ENCODE measurements at places on chromosomes 1 and 21.

- no peak for DNase-seq
Observed at GRCh38 chr1:101059945-101060542, 34.5 kb upstream of the DPH5 start.

DNA sequence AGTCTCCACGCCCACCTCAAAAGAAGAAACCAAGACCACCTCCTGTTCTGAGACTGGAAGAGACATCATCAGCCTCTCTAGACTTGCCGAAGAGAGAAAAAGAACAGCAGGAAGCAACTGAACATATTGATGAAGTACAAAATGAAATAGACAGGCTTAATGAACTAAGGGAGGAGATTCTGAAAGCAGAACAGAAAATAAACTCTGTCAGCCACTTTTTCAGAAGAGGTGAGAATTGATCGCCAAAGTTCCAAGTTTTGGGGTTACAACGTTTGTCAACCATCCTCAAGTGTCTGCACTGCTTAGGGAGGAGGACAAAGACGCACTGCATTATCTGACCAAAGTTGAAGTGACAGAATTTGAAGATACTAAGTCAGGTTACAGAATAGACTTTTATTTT lies 45.6 kb downstream of the ABL2 start:
- DNase-seq = no peak

DNA sequence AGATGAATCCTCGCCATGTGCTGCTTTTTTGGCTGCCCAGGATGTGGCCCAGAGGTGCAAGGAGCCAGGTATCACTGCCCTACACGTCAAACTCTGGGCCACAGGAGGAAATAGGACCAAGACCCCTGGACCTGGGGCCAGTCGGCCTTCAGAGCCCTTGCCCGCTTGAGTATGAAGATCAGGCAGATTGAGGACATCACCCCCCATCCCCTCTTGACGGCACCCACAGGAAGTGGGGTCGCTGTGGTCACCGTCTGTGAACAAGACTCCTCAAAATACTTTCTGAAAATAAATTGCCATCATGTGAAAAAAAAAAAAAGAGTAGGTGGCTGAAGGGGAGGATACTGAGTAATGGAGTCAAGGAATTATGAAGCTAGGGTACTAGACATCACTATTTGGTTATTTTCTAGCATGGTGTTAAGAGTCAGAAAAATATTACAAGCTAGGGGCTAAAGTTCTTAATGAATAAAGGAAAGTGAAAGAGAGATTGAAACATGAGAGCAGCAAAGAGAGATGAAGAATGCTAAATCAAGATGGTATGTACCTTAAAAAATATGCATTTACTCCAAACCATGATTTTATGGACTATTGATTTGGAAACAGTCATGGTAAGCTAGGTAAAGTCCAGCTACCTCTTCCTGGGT lies 84.9 kb downstream of the CLEC20A start:
- DNase-seq = no peak

DNA sequence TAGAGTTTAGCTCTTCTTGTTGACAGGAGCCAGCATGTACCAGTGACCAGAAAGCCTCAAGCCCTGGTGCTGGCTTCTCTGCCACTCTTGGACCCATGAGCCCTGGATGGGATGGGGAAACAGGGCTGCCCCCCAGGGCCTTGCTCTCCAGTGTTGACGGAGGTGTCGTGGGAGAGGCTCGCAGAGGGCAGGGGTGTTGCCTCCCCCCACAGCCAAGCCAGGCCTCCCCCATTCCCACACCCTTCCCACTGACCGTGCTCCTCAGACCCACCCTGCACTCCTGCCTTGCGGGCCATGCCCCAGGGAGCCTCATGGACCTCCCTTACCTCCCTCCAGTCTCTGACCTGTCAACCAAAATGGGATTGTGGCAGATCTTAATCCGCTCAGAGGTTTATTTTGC lies 123.8 kb upstream of the COL6A1 start:
- DNase-seq = no peak

GRCh38 chr21:44758781-44759627 lies 42.6 kb downstream of the UBE2G2 start:
- DNase-seq = no peak

DNA sequence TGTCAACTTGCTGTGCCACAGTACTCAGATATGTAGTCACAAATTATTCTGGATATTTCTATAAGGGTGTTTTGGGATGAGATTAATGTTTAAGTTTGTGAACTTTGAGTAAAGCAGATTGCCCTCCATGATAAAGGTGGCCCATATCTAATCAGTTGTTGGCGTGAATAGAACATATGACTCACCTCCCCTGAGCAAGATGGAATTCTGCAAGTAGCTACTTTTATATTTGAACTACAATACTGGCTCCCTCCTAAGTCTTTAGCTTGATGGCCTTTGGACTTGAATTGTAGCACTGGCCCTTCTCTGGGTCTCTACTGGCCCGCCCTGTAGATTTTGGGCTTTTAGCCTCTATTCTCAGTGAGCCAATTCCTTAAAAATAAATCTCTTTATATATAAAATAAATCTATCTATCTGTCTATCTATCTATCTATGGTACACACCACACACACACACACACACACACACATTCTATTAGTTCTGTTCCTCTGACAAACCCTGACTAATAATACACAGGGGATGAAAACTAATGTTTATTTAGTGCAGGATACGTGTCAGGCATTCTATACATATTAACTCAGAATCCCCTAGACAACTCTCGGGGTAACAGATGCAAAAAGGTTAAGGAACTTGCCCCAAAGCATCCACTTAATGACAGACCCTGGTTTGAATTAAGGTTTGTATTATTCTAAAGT lies 37.9 kb upstream of the PDC start:
- no peak for DNase-seq

DNA sequence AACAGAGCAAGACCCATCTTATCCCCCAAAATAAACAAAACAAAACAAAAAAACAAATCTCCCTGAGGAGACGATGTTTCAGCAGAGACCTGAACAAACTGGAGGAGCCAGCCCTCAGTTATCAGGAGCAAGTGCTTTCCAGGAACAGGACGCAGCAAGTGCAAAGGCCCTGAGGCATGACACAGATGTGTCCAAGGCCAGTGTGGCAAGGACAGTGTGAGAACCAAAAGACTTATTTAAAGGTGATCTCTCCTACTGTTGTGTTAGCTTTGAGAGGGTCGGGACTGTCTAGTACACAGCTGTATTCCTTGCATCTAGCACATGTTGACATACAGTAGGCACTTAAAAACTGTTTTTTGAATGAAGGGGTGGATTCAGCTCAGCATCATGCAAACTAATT lies 48.0 kb downstream of the FOXD2 start:
- DNase-seq = no peak

DNA sequence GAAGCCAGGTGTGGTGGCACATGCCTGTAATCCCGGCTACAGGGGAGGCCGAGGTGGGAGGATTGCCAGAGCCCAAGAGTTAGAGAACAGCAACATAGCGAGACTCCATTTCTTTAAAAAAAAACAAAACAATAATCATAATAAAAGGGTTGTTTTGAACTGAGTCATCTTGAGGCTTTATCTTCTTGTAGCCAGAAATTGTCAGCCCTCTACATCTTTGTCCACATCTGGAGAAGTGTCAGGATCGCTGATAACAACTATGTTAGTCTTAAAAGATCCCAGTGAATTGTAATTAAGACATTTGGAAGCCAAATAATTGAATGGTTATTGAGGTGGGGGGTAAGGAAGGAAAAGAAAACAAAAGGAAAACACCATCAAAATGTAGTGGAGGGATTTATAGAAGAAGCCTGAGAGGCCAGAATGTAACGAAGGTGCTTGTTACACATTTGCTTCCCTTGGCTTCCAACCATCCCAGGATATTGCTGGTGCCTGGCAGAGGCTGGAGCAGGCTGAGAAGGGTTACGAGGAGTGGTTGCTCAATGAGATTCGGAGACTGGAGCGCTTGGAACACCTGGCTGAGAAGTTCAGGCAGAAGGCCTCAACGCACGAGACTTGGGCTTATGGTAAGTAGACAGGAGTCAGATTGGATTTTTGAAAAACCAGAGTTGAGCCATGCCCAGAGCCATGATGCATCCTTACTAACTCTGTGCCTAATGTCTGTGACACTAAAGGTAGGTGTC lies 52.5 kb upstream of the MTR start:
- no peak for DNase-seq

GRCh38 chr1:15104768-15105167 lies 48.8 kb upstream of the TMEM51 start:
- DNase-seq = no peak

DNA sequence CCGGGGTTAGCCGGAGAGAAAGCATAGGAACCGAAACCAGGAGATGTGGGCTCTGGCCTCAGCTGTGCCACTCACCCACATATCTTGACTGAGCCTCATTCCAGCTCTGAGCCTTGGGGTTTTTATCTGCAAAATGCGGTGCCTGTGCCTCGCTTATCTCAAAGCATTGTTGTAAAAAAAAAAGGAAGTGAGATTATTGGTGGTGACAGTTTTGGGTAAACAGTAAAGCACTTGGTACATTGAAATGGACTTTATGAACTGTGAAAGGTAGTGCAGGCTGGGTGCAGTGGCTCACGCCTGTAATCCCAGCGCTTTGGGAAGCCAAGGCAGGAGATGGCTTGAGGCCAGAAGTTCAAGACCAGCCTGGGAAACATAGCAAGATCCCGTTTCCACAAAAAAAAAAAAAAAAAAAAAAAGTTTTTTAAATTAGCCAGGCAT lies 3.8 kb downstream of the PTAFR start:
- DNase-seq = no peak

DNA sequence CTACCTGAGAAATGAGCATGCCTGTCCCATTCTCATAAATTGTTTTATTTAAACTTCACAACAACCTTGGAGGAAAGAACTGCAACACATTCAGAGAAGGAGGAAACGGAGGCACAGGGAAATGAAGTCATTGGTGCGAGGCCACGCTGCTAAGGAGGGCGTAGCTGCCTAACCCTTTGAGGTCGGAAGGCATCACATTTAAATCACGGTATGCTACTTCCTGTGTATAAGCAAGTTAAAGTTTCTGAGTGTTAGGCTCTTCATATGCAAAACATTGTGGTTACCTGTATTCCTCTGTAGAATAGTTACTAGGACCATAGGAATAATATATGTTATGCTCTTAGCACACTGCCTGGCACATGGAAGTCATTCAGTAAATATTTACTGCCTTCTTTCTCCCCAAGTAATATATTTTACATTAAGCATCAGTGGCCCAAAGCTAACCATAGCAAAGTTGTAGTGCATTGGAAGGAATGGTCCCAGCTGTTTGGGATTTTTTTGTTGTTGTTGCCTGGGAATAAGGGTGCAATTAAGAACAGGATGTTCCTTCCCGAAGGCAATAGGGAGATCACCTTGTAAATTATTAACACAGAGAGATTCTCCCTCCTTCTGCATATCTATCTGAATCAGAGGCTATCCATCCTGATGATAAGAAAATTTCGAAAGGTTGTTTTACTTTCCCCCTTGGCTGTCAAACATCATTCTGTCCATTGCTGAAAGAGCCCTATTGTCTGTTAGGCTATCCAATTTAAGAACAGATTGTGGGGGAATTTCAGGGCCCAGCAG lies 192.2 kb upstream of the C8B start:
- DNase-seq = no peak

GRCh38 chr1:97685360-97685759 lies 235.5 kb downstream of the DPYD start:
- DNase-seq = no peak

- no peak for DNase-seq
Observed at GRCh38 chr1:27192039-27192529, 37.2 kb upstream of the SLC9A1 start.

- no peak for DNase-seq
Observed at GRCh38 chr1:3898994-3899753, 898 bp downstream of the C1orf174 start.

DNA sequence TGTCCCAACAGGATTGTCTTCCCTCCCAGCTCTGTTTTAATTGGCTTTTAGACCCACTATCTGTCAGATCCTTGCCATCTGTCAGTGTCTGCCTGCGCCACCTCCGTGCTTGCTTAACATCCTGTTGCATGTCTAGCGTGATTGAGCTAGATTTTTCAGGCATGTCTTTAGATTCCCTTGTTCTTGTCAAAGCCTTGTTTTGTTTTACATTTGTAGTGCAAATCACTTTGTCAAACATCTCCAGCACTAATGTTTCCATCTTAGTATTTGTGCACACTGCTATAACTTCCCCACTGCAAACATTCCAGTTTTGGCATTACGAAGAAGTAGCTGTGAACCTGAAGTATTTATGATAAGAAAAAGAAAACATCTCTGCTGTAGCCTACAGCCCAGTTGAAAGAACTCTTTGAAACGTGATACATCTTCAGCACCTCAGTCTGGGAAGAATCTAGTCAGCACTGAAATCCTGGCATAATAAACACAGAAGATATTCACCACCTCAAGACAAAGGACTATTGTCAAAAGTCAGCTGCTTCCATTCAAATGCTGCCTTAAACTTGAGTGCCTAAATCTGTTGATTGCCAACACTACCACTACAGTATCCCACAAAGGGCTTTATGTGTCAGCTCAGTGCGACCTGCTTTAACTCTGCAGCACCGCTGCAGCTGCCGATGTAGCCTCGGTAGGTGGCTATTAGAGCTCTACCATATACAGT lies 105.0 kb downstream of the FNBP1L start:
- peak; percentile 27 for DNase-seq

- DNase-seq = no peak
Observed at GRCh38 chr1:239765163-239765562, 326.5 kb upstream of the FMN2 start.

DNA sequence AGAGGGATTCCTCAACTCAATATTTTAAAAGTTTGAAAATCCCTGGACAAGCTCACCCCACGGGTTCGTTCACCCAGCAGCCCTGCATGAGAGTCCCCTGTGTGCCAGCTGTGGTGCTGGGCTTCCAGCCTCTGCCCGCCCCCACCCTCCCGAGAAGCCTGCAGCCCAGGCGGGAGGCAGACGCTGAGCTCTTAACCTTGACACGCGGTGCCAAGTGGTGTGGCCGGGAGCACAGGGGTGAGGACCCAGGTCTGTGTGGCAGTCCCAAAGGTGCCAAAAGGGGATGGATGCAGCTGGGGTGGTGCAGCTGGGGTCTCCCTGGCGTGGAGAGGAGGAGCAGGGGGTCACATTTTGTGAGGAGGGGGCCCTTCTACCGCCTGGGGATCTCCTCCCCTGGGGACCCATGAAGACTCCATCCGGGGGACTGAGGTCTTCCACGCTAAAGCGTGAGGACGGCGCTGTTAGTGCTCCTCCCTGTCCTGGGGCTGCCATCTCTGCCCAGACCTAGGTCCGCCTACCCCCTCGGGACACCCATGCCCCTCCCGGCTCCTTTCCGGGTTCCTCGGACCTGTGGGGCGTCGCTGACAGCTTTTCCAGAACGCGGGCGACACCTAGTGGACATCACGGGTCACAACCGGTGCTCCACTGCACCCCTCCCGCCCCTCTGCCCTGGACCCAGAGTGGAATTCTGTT lies 12.9 kb downstream of the PLA2G2F start:
- DNase-seq = peak; percentile 63

DNA sequence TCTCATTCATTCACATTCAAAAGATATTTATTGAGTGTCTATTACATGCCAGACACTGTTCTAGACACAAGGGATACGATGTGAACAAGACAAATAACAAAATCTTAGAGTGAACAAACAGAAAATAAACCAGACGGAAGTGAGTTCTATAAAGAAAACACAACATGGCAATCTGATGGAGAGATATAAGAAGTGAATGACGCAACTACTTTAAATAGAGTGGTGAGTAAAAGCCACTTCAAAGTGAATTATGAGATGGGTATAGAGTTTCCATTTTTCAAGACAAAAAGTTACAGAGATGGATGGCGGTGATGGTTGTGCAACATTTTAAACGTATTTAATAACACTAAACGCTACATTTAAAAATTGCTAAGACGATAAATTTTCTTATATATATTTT lies 75.4 kb downstream of the CEP170 start:
- DNase-seq = no peak

Data from NCI-H1105 (cell line).